ENCODE measurements at places on chromosomes 13 and 19.

DNA sequence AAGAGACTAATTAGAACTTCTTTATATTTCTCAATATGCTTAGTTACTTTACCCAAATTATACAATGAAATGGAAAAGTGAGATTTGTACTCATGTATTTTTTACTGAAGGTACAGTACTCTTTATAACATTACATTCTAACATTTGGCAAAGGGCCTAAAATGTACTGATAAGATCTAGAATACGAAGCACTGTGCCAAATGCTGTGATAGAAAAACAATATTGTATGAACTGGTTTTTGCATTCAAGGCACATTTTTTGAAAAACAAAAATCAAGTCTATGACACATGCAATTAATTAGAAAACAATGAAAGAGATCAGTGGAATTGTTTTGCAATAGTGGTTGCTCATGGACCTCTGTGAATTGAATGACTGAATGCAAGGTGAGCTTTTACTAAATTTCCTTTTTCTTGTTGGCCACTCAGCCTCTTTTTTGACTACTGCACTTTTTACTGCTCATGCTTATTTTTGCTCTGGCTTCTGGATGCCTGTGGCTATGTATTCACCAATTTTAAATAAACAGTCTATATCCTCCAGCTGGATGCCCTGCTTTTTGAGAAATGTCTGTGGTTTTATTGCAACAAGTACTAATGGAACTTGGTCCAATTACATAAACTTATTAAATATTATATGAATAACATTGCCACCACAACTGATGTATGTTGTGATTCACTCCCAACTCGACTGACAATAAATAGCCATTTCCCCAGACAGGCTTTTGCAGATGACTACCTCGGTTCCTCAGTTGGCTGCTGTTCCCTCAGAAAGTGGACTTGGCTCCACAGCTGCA is 41.4 kb upstream of the OBI1 start:
- DNase-seq, result no peak

DNA sequence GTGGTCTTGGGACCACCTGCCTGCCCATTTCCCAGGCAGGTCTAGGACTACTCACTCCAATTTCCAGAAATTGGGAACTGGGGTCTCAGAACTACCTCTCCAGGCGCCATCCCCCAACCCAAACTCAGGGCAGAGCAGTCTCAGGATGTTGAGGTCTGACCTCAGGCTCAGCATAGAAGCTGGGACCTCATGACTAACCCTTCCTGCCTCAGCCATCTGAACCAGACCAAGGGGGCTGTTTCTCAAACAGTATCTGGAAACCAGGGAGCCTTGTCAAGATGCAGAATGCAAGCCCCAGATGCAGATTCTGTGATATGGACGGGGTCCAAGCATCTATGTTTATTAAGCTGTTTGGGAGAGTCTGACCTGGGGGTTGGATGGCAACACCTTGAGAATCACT is 1.3 kb downstream of the FBXW9 start:
- DNase-seq, result no peak

DNA sequence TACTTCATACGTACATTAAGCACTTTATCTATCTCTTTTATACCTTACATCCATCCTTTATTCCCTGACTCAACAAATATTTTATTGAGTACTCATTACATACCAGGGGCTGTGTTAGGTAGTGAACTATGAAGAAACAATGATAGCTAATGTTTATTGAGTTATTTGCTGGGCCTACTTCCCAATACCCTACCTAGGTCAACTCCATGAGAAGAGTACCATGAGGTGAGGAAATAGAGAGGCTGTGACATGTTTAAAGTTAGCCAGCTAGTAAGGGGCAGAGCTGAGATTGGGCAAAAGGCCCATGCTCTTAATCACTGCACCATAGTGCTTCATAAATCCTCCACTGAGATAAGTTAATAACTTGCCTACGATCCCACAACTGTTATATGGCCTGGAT is 79.9 kb downstream of the FREM2 start:
- no peak for DNase-seq

DNA sequence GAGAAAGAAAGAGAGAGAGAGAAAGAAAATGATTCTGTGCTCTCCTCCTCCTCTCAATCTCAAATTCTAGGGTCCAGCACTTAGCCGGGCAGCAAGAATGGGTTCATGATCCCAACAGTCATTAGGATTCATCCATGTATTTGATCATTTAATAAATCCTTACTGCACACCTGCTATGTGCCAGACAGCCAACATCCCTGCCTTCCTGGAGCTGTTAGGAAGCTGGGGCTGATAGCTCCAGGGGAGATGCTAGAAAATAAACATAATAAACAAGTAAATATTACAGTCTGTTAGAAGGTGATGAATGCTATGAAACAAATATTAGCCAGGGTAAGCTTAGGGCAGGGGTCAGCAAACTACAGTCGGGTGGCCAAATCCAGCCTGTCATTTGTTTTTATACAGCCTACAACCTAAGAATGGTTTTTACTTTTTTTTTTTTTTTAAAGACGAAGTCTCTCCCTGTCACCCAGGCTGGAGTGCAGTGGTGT is 9.9 kb upstream of the ACP7 start:
- DNase-seq, result no peak

- DNase-seq, result no peak
Observed at GRCh38 chr13:25244123-25244522, 43.2 kb downstream of the MTMR6 start.

GRCh38 chr13:33353646-33354045 is 68.1 kb upstream of the STARD13 start:
- DNase-seq, result no peak

GRCh38 chr13:26558074-26558805 is 757 bp downstream of the WASF3 start:
- no peak for DNase-seq

DNA sequence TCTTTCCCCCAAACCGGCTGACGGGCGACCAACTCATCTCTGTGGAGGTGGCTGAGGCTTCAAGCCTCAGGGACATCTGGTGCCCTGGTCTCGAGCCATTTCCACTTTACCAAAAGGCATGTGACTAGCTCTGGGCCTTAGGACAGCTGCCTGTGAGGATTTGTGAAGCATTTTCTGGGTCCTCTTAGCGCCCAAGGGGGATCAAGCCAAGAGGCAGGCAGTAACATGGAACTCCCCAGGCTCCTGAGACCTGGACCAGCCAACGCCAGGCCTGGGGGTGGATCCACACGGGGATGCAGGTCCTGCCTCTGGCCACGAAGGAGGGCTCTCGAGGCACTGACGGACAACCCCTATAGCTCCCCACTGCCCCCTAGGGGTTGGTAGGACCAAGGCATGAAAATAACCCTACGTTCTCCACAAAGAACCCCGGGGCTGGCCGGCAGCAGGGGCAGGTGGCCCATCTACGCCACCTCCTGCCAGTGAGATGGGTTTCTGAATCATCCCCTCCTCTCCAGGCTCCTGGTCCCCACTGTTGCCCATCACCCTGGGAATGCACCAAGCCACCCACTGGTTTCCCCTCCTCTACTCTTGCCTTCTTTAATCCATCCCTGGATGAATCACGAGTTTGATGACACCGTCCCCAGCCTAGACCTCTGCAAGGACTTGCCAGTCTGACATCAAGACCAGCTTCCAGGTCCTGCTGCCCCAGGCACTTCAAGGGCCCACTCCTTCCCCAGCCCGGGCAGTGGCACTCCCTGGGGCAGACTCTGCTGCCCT is 7.0 kb upstream of the MYDGF start:
- DNase-seq, result peak; percentile 17

- no peak for DNase-seq
Observed at GRCh38 chr19:2952953-2953481, 8.2 kb upstream of the ZNF77 start.

- no peak for DNase-seq
Observed at GRCh38 chr13:111952814-111953213, 114.1 kb upstream of the SOX1 start.

DNA sequence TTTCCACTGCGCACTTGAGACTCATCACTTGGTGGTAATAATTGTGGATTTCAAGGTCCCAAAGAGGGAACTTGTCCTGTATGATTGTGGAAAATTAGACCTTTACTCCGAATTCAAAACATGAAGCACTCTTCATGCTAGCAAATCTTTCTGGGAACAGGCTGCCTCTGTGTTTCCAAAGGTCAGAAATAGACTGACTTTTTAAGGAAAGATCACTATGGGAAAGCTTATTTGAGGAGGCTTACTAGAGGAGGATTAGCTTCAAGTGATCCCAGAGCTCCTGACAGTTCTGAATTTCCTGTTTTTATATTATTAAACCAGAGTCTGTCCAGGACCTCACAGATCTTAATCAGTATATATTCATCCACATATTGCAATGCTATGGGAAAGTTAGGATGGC is 5.5 kb downstream of the WDFY2 start:
- DNase-seq, result no peak

GRCh38 chr19:51668216-51668615 is 21.6 kb upstream of the SIGLEC14 start:
- no peak for DNase-seq

DNA sequence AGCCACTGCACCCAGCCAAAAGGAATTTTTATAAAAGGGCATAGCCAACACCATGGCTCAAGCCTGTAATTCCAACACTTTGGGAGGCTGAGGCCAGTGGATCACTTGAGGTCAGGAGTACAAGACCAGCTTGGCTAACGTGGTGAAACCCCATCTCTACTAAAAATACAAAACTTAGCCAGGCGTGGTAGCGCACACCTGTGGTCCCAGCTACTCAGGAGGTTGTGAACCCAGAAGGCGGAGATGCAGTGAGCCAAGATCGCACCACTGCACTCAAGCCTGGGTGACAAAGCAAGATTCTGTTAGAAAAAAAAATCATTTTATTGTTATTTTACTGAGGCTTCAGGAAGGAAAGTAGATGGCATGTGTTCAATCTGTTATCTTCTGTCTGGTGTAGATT is 31.3 kb upstream of the FOXO1 start:
- DNase-seq, result no peak

DNA sequence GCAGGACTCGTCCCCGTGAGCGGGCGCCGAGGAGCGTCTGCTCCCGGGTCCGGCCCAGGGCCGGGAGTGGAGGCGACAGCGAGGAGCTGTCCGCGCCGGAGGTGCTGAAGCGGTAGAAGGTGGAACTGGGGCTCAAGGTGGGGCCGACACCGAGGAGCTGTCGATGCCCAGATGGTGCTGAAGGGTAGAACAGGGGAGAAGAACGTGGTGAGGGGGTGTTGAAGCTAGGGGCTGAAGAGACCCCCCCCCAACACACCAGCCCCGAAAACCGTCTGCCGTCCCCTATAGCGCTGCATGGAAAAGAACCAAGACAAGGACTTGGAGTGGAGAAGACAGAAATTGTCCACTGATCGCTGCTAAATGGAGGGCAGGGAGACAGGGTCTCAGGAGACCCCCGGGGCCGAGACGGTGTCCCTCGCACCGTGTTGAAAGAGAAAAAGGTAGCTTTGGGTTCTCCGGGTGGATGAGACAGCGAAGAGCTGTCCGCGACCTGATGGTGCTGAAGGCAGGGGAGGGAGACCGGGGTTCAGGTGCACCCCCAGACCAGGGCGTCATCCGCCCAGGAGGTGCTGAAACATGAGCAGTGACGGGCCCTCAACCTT is 7.1 kb upstream of the PDE4C start:
- peak; percentile 64 for DNase-seq

DNA sequence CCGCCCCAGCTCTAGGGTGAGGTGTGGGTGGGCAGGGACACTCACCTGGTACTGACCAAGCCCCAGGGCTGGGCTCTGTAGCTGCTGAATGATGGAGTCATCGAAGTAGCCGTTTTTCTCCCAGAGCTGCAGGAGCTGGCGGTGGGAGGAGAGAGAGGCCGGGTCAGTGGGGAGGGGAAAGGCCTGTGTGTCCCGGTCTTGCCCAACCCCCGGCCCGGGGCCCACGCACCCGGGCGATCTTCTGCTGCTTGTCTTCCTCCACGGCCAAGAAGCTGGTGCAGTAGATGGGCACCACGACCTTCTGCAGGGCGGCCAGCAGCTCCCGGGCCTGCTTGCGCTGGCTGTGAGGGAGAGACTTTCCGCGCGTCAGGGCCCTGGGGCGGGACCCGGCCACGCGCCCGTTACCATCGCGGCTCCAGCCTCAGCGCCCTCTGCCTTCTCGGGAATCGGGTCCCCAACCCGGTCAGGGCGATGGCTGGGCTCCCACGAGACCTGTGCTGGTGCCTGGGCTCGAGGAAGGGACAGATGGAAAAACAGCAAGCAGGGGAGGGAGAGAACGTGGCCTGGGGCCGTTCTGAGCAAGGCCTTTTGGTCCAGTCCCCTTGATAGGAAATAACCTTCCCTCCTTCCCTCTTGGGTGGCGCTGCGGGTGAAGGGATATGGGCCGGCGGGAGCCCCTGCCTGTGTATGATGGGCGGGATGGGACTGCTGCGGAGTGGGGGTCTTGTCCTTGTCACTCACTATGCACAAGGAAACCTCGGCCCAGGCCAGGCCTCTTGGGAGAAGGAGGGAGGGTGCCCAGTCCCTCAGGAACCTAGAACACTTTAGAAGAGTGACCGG is 11.5 kb downstream of the CHERP start:
- no peak for DNase-seq

- DNase-seq, result no peak
Observed at GRCh38 chr13:43763143-43763759, 23.5 kb downstream of the ENOX1 start.

- DNase-seq, result no peak
Observed at GRCh38 chr19:55486043-55486970, 1.3 kb downstream of the NAT14 start.

DNA sequence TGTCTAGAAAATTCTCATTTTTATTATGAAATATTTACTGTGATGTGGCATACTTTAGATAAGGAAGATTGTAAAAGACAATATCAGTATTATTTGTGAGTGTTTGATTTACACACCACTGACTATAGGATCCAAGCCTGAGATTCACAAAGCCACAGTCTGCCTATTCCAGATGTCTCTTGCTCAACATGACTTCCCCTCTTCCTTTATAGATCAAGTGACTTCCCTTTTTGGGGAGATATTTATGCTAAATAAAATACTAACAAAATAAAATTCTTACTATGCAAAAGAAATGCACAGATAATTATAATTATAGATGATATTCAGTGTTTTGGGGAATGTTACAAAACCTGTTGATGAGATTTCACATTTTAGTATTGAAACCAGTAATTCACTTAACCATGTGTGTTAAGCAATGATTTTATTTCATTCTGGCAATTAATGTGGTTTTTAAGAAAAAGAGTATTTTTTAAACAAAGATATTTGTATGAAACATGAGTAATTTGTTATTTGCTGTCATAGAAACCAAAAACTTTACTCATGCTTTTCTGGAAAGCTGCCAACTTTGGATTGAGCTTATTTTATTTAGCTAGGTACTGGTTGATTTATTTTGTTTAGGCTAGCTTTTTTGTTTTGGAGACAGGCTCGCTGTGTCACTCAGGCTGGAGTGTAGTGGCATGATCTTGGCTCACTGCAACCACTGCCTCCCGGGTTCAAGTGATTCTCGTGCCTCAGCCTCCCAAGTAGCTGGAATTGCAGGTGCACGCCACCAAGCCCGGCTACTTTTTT is 13.7 kb upstream of the GPR183 start:
- no peak for DNase-seq

- no peak for DNase-seq
Observed at GRCh38 chr13:35797244-35797643, 320.8 kb upstream of the MAB21L1 start.

GRCh38 chr19:1252221-1252820 is 3.9 kb downstream of the MIDN start:
- DNase-seq, result peak; percentile 70

DNA sequence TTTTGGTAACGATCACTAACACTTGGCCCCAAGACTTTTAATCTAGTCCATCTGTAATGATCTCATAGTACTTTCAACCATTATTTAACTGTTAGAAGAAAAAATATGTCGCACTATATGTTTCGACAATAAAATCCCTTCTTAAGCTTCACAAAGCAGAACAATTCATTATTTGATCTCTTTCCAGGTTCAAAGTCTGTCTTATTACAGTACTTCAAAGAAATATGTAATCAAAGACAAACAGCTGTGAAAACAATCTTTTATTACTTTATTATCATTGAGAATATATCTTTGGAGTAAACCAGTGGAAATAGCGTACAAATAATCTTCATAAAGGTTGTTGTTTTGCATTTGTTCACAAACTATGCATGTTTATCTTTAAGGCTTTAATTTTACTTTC is 93.5 kb downstream of the DACH1 start:
- DNase-seq, result no peak
